Activated naive CD4-positive, alpha-beta T cell treated with anti-CD3 and anti-CD28 coated beads for 36 hours (primary cell): ENCODE measurements at places on chromosomes 16 and 17.

DNA sequence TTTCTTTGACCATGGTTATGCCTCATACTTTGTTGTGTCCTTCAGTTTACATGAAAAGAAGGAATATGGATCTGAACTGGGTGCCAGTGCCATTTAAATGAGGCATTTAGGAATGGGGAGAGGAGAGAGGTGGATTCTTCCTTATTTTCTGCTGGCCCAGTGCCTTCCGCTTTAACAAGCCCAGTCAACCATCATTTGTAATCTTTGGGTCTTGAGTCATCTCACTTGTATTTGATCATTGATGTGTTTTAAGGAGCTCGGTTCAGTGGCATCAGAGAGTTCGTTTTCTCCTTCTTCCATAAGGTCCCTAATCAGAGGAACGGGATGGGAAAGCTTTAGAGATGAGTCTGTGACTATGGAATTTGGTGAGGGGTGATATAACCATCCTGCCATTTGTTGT, 334.9 kb downstream of the WWOX start:
- no peak for DNase-seq

DNA sequence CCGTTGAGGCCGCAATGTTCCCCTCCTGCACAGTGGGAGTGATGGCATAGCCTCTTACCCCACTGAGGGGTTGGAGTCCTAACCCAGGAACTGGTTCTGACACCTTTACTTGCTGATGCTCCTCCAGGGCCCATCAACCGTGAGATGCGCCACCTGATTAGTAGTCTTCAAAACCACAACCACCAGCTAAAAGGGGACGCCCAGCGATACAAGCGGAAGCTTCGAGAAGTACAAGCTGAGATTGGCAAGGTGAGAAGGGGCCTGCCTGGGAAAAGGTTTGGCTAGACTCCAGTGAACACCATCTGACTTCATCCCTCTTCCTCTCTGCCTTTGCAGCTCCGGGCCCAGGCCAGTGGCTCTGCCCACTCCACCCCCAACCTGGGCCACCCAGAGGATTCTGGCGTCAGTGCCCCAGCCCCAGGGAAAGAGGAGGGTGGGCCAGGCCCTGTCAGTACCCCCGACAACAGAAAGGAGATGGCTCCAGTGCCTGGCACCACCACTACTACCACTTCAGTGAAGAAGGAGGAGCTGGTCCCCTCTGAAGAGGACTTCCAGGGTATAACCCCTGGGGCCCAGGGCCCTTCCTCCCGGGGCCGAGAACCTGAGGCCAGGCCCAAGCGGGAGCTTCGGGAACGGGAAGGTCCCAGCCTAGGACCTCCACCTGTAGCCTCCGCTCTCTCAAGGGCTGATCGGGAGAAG, 5.8 kb downstream of the RNF40 start:
- no peak for DNase-seq

DNA sequence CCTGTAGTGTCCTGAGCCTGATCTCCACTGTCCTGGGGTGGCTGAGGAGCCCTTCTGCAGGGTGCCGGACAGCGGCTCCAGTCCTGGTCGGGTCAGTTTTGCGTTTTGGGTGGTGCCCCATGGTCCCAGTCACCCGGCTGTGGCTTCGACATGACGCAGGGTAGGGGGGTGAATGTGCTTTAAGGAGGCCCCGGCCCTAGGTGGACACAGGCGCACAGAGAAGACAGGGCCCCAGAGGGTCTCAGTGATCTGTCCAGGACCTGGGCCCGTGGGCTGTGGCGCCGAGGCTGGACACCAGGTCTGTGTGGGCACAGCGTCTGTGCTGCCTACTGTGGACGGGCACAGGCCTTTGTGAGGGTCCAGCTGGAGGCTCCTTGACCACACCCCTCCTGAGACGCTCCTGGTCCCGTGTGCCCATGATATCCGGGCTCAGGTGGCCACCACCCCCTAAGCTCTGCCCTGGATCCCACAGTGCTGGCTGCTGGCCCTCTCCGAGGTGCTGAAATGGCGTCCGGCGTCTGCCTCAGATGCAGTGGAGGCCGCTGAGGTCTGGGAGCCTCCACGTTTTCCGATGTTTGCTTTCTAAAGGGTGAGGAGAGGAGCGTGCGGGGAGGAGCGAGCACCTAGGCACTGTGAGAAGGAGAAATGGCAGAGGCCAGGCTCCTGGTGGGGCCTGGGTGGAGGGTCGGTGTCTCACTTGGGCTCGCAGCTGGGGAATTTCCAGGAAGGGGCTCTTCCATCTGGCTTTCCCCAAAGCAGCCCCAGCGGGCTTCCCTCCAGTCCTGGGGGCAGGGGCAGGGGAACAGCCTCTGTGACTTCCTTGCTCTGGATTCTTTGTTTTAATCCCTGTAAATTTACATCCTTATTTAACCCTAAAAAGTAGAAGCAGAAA, 56.1 kb upstream of the ACSF3 start:
- DNase-seq = peak; percentile 56

DNA sequence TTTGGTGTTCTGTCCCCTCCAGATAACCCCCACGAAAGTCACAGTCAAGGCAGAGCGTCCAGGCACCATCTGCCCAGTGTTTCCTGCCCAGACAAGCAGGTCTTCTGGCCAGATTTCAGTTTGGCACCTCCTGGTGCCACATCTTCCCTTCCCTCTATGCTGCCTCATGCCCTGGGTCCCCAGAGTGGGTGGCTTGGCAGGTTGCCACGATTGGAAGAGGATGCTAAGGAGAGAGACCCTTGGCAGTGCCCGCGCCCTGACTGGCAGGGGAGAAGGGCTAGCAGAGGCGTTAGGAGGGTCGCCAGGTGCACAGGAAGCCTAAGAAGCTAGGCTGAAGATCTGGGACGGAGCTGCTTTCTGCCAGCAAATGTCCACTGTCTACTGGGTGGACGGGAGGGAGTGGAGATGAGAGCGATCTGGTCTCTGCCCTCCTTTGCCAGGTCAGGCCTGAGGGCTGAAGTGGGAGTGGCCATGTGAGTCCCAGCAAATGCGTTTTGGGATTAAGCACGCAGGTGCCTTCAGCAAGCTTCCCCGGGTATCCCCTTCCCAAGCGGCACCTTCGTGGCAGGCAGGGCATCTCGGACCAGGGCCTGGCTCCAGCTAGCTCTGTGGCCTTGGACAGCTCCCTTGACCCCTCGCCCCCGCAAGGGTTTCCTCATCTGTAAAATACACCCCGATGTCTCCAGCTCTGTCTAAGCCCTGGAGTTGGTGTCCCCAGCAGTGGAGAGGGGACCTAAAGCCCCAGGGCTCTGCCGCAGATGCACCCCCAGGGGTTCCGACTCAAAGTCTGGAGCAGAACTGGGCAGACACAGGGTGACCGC, 13.4 kb upstream of the CD300A start:
- no peak for DNase-seq

GRCh38 chr16:58027161-58027915, 1.8 kb downstream of the MMP15 start:
- no peak for DNase-seq

DNA sequence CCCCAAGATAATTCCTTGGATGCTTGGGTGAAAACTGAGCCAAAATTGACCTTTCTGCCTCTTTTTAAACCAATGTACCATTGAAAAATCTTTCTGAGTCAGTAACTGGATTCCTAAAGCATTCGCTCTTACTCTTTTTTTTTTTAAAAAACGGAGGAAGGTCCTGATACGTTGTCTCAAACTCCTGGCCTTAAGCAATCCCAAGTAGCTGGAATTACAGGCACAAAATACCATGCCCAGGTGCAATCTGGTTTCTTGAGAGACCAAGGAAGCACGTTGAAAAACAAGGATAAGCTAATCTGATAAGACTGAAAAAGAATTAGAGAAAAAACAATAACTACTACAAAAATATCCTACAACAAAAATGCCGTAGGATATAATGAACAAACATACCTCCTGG, 136.5 kb downstream of the SSH2 start:
- DNase-seq = no peak

DNA sequence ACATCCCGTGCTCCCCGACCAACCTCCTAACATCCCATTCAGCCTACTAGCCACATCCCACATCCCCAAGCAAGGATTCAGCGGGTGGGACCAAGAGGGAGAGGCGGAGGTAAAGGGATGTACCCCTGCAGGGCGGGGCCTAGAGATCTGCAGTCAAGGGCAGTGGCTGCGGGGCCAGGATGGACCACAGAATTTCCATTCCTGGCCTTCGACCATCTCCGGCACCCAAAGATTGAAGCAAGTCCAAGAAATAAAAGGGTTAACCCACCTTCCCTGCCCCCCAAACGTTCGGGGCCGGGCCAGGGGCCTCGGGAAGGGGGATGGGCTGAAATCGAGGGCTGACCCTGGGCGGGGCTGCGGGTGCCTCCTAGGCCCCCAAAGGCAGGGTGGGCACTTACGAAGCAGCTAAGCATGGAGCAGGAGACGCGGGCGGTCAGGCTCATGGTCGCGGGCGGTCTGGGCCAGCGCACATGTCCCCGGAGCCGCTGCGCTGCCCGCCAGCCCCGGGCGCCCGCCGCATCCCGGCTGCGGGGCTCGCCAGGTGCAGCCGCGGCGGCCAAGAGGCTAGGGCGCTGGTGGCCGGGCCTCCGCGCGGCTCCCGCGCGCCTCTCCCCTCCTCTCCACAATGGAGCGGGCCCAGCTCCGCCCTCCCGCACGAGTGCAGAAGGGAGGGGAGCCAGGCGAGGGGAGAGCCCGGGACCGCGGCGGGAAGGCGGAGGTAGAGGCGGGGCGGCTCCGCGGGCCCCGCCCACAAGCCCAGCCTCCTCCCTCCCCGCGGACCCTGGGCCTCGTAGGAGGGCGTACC, at the start of gene MTMR4:
Gene MTMR4 (minus strand): TSS at position 674 of the 805 bp plus-strand sequence. CDS start 231 bp downstream, at position 443.
- DNase-seq = peak; percentile 82

GRCh38 chr16:31888735-31889134, 15.1 kb downstream of the ZNF267 start:
- no peak for DNase-seq

GRCh38 chr17:2282297-2282873, 21.2 kb downstream of the SMG6 start:
- DNase-seq = no peak

DNA sequence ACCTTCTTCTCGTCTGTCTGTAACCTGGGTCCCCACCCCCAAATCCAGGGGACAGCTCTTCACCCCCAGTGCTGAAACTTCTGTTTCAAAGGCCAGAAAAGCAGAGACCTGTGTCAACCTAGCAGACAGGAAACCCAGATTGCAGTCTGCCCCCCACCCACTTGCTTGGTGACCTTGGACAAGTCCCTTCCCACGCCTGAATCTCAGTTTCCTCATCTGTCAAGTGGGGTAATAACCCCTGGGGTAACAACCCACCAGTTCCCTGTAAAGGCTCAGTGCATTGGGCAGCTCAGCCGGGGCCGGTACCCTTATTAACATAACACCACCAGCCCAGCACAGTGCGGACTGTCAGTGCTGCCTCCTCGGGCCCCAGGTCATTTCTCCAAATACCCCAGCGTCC, 1.3 kb downstream of the STX1B start:
- DNase-seq = no peak

DNA sequence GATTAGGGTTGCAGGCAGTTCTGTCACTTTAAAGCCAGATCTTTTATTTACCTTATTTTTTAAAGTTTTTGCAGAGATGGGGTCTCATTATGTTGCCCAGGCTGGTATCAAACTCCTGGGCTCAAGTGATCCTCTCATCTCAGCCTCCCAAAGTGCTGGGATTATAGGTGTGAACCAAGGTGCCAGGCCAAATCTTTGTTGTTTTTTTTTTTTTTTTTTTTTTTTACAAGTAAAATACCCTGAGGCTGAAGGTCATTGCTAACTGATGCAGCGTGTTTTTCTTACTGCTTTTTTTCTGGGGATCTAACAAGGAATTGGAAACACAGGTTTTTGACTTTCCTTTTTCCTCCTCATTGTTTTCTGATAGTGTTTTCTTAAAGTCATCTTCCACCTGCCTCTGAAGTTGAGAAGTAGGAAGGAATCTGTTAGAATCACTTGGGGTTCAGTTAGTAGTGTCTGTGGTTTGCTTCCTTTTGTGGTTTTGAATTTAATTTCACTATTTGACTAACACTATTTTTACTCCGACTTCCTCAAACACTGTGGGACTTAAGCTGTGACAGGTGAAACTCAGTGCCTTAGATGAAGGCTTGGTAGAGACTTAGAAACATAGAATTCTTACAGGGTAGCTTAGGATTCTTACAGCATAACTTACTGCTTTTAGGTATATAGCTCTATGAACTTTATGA, 22.2 kb downstream of the CLTC start:
- DNase-seq = no peak

- DNase-seq = no peak
These were observed 131.0 kb downstream of the PRKCB start for GRCh38 chr16:23966597-23967394.

- peak; percentile 89 for DNase-seq
These were observed 14.5 kb upstream of the TMC7 start for GRCh38 chr16:18969050-18969854.

DNA sequence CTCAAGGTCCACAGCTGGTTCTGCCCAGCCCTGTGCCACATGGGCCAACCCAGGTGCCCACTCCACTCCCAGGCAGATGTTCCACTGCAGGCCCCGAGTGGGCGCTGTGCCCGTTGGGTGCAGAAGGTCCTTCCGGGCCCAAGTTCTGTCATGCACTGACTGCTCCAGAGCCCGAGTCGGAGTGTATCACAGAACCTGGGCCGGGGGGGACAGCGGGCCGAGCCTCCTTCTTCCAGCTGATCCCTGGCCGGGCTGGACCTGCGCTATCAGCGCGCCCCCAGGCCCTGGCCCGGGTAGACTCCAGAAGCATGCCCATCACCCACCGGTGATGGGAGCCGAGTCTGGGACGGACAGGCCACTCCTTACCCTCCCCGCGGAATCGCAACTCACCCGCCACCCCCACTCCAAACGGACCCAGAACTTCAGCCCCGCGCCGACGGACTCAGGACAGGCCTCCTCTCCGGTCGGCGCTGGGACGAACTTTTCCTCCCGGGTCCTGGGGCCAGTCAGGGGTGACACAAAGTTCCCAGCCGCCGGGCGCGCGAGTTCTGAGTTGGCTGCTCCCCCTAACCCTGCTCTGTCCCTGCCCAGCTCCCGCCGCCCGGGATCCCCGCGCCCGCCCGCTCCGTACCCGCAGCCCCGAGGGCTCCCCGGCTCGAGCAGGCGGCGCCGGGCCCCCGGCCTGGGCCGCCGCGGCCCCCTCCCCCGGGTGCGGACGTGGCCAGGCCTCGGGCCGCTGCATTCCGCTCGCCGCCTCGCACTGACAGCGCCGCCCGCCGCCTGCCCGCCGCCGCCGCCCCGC, at the start of gene COPZ2:
Gene COPZ2 (minus strand): TSS at position 762 of the 802 bp plus-strand sequence. CDS start 20 bp downstream, at position 742.
- peak; percentile 75 for DNase-seq

GRCh38 chr16:54720259-54720658, 210.4 kb upstream of the IRX5 start:
- no peak for DNase-seq

GRCh38 chr16:67397812-67398545, 4.7 kb upstream of the TPPP3 start:
- no peak for DNase-seq

DNA sequence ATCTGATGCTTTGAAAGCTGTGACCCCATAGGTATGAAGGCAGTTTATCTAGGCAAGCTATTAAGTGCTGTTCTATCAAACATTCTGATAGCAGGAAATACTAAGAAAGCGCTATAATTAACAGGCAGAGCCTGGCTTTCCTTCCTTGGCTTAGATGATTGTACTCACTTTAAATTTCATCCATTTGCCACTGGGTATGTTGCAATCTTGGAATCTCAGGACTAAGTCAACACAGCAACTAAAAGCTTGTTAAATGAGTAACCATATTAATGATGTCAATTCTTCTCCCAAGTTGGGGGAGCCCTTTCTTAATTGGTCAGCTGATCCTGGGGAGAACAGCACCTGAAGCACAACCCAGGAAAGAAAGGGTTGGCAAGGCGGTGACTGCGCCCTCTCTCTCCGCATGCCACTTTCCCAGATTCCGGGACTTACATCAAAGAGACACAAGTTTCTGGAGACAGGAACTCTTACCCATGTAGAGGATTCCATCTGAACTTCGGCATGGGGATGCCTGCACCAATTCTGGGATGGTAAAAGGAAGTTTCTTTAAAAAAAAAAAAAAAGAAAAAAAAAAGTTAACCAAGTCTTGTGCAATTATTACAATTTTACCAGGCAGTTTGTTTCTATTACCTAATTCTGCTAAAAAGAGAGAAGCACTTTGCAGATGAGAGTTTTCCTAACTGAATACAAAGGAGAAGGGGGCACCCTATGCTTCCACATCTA, 54.4 kb upstream of the ICAM2 start:
- DNase-seq = no peak
